ENCODE measurements at places on chromosomes 7 and 10.

- no peak for DNase-seq
Observed at GRCh38 chr7:22061775-22062174, 116.1 kb upstream of the CDCA7L start.

DNA sequence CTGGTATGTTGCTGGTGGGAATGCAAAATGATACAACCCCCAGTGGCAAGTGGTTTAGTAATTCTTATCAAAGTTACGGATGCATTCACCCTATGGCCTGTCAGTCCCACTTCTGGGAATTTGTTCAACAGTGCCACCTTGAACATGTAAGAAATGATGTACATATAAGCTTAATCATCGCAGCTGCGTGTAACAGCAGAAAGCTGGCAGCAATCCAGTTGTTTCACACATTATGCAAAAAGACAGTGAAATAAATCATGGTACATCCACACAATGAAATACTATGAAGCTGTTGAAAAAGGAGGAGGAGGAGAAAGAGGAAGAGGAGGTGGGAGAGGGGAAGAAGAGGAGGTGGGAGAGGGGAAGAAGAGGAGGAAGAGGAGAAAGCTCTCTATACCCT is 76.2 kb upstream of the MYL10 start:
- no peak for DNase-seq

GRCh38 chr7:134514663-134515062 is 12.7 kb upstream of the AKR1B10 start:
- peak; percentile 44 for DNase-seq

GRCh38 chr7:69739931-69740431 is 141.7 kb downstream of the AUTS2 start:
- no peak for DNase-seq

DNA sequence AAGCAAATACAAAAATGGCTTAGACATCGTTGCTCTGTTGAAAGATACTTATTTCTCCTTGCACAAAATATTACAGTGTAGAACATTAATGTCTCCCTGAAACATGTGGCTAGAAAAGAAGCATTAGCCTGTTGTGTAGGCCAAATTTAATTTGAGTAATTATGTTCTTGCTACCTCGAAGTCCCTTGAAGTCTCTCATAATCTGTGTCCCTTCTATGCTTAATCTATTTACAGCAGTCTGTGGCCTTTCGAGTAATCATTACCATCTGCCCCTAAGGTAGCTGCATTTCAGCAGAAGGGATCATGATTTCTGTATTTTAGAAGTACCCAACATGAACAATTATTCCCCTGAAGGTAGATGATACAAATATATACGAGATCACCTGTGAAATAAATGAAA is 615.2 kb downstream of the GRM8 start:
- DNase-seq, result no peak

DNA sequence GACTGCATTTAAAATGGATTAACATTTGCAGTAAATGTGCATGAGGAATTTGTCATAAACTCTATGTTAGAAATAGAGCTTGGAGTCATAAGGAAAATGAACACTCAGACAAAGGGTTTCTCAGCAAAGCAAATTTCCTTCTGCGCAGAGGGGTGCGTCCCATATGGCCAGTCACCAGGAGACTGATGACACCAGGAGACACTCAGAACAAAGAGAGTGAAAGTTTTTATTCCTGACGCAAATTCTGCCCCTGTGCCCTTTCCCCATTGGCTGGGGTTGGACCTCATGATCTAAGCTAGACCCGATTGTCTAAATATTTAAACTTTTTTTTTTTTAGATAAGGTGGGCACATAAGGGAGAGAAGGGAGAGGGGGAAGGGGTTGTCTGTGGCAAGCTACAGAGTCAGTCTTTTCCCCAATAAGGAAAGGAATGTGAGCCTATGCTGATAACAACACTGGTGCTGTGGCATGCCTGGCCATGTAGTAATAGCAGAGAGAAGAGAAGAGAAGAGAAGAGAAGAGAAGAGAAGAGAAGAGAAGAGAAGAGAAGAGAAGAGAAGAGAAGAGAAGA is 202.0 kb downstream of the POM121L12 start:
- no peak for DNase-seq

DNA sequence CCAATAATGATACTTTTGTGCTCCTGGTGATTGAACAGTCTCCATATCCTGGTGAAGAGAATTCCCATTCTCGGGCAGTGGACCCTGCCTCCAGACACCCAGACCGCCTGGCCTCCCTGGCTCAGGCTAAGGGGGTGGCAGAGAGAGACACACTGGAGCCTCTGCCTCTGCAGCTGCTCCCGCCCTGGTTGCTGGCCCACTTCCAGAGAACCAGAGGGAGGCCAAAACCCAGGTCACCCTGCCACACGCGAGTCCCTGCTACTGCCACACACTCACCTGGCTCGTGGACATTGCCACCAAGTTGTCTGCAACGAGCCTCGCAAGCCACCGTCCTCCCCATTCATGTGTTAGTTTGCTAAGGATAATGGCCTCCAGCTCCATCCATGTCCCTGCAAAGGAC is 221.8 kb downstream of the HPSE2 start:
- DNase-seq, result no peak

GRCh38 chr10:8088504-8088903 is 34.0 kb downstream of the GATA3 start:
- DNase-seq, result peak; percentile 32

GRCh38 chr7:30278376-30278775 is 6.0 kb upstream of the ZNRF2 start:
- DNase-seq, result no peak

- DNase-seq, result no peak
Observed at GRCh38 chr10:111109501-111110242, 32.8 kb downstream of the ADRA2A start.

- no peak for DNase-seq
Observed at GRCh38 chr10:61821153-61821552, 80.3 kb upstream of the ARID5B start.

- DNase-seq, result no peak
Observed at GRCh38 chr10:129940617-129941198, 23.4 kb downstream of the EBF3 start.

GRCh38 chr10:70885931-70886903 is 2.1 kb downstream of the PCBD1 start:
- DNase-seq, result no peak

DNA sequence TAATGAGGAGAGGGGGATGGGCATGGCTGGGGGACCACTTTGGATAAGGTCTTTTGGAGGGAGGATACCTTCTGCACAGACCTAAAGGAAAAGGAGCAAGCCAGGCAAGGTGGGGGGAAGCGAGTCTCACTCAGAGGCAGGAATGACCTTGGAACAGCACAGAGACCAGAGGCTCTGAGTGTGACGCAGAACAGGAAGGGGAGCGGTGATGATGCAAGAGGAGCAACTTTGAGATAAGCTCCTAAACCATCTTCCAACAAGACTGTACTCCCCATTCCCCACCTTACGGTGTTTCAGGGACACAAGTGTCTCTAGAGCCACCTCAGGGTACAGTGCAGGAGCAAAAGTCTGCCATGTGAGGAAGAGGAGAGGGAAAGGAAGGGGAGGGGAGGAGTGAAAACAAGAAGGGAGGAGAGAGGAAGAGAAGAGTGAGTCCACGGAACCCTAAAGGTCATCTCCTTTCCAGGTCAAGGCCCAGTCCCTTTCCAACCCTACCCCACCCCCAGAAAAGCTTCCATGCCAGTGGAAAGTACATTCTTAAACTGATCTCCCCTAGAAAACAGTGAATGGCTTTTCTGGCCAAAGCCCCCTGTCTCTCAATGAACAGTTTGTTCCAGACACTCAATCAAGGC is 54.1 kb downstream of the JAZF1 start:
- no peak for DNase-seq

DNA sequence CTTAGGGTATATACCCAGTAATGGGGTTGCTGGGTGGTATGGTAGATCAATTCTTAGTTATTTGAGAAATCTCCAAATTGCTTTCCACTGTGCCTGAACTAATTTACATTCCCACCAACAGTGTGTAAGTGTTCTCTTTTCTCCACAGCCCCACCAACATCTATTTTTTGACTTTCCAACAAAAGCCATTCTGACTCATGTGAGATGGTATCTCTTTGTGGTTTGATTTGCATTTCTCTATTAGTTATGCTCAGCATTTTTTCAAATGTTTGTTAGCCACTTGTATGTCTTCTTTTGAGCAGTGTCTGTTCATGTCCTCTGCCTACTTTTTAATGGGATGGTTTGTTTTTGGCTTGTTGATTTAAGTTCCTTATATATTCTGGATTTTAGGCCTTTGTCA is 66.4 kb downstream of the MGAM2 start:
- DNase-seq, result no peak

- peak; percentile 63 for DNase-seq
Observed at GRCh38 chr10:68826764-68827591, at the start of gene STOX1. STOX1 (plus strand) TSS chr10:68827531; CDS start chr10:68827624, 93 bp downstream.

DNA sequence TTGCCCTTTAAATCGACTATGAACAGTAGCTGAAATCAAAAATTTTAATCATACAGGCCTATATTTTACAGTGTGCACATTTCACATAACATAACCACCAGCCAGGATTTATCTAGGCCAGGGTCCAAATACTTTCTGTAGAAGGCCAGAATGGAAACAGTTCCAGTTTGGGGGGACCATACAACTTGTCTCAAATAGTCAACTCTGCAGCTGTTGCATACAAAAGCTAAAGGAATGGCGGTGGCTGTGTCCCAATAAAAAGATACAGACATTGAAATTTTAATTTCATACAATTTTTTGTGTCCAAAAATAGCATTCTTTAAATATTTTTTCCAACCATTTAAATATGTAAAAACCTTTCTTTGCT is 742 bp upstream of the TYSND1 start:
- no peak for DNase-seq

- DNase-seq, result no peak
Observed at GRCh38 chr7:17374654-17375053, 76.2 kb downstream of the AHR start.

GRCh38 chr7:154871507-154871906 is 131.4 kb downstream of the PAXIP1 start:
- no peak for DNase-seq

GRCh38 chr7:711922-712380 is 14.5 kb upstream of the DNAAF5 start:
- DNase-seq, result no peak

DNA sequence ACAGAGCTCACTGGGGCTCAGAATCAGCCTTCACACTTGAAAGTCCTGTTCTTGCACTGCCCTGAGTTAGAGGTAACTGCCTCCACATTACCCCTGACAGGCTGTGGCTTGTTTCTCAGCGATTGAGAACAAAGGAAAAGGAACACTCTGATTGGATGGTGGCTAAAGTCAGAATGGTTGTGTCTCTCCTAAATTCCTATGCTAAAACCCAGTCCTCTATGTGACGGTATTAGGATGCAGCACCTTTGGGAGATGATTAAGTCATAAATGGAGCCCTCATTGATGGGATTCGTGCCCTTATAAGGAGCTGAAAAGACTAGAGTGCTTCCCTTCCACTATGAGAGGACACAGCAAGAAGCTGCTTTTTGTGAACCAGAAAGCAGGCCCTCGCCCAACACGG is 38.9 kb upstream of the DGKI start:
- no peak for DNase-seq

DNA sequence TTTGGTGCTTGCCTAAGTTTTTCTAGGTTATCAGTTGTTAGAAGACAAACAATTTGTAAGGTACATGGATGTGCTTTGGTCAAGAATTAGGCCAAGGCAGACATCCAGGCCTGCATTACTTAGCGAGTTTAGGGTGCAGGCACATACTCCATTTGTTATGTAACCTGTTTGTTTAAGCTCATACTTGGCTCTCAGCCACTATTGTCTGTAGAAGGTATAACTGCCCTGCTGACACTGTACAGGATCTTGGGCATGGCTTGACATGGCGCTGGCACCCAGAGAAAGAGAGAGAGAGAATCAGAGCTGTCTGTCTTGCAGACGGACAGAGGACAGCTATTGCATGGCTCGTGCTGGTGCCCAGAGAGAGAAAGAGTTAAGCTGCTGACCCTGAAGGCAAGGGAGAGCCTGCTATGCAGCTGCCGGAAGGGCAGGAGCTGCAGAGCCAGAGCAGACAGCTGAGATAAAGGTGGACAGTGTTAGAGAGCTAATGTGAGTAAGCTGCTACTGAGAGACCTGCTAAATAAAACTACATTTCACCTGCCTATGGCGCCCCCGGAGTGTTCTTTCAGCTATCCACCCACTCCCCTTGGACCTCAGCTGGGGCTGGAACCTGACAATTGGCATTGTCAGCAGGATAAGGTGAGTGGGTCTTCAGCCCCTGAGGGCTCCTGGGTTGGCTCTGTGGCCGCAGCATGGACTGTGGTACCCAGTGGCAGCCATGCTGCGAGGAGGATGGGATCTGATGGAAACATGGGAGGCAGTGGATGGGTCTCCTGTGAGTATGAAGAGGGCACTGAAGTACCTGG is 120.9 kb upstream of the TMEM106B start:
- no peak for DNase-seq

- no peak for DNase-seq
Observed at GRCh38 chr7:98753176-98753575, 116.6 kb downstream of the TMEM130 start.

DNA sequence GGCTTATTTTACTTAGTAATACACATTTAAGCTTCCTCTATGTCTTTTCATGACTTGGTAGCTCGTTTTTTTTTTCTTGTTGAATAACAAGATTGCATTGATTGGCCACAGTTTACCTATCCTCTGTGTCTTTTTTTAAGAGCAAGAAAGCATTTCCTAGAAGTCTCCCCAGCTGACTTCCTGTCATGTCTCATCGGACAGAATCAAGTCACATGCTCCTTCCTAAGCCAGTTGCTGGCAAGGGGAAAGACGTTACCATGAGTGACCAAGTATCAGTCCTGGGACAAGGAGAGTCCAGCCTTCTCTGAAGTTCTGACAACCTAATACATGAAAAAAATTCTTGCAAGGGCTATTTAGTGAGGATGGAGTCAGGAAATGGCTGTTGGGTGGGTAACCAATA is 24.9 kb upstream of the SFRP5 start:
- DNase-seq, result peak; percentile 40

GRCh38 chr7:30743371-30744074 is 8.4 kb upstream of the INMT start:
- DNase-seq, result no peak

GRCh38 chr10:6600224-6600987 is 20.3 kb upstream of the PRKCQ start:
- DNase-seq, result no peak

- no peak for DNase-seq
Observed at GRCh38 chr7:121266307-121266894, 62.4 kb upstream of the WNT16 start.

- no peak for DNase-seq
Observed at GRCh38 chr7:115471891-115472290, 550.0 kb downstream of the MDFIC start.

GRCh38 chr7:49060743-49061142 is 136.4 kb downstream of the CDC14C start:
- no peak for DNase-seq

- DNase-seq, result no peak
Observed at GRCh38 chr7:112798274-112799159, 8.3 kb upstream of the TMEM168 start.

- DNase-seq, result no peak
Observed at GRCh38 chr10:70510453-70510852, 31.9 kb downstream of the PALD1 start.

GRCh38 chr7:39465055-39465929 is 100.9 kb upstream of the YAE1 start:
- DNase-seq, result peak; percentile 39

DNA sequence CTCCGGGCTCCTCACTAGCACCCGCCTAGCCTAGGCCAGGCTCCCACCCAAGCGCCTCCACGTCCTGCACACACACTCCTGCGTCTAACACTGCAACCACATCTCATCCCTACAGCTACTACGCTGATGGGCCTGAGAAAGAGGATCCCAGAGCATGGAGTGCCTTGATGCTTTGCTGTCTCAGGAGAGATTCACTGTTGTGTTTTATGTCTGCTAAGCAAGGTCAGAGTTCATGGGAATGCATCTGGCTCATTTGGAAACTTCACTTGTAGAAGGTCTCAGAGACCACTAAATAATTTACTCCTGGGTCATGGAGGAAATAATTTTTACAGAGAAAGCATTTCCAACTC is 88.7 kb downstream of the SLIT1 start:
- DNase-seq, result no peak

All from stimulated activated CD4-positive, alpha-beta T cell treated with anti-CD3 and anti-CD28 coated beads, Interleukin-4, amount 100 ng/mL, for 24 hours (primary cell).